ENCODE measurements at places on chromosomes 3 and 15. TPM values are rescaled to one million over a fixed set of nuclear protein-coding genes. Genes with fewer than 3 reads are reported as not detected.
A peak's percentile ranks its signal among the peaks of the same experiment; 100 is the strongest.

Gene RASGRF1
- total RNA-seq = 0.29 TPM

- H3K4me1 ChIP-seq = no peaks in the 10 kb centered on the region
- no peaks in the 10 kb centered on the region for H3K36me3 ChIP-seq
- H3K27ac ChIP-seq = no peak overlapping the region
- no peaks in the 10 kb centered on the region for H3K27me3 ChIP-seq
- H3K4me3 ChIP-seq = no peak overlapping the region
Measured at GRCh38 chr15:81930582-81931369, 115.0 kb downstream of the MEX3B start.

GRCh38 chr3:13220991-13221390 is 147.8 kb upstream of the IQSEC1 start:
- no peaks in the 10 kb centered on the region for H3K27me3 ChIP-seq
- H3K27ac ChIP-seq = no peak overlapping the region
- DNase-seq = no peak
- peaks cover 12% of the 10 kb centered on the region for H3K4me1 ChIP-seq
- H3K4me3 ChIP-seq = no peak overlapping the region

- H3K4me1 ChIP-seq = no peaks in the 10 kb centered on the region
- no peak overlapping the region for H3K27ac ChIP-seq
- H3K36me3 ChIP-seq = no peaks in the 10 kb centered on the region
- DNase-seq = peak; percentile 69
Measured at GRCh38 chr3:37779289-37780152, 82.2 kb upstream of the CTDSPL start.

DNA sequence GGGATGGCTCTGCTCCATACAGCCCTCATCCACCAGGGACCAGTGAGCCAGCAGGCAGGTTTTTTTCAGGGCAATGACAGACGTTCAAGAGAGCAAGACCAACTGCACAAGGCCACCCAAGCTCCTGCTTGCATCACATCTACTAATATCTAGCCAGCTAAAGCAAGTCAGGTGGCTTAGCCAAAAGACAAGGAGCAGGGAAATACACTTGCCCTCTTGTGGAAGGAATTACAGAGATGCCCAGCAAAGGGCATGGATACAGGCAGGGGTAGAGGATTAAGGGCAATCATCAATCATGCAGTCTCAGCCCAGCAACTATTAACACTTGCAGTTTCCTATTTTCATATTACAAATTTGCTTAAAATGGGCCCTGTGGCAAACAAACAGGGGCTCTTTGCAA is 81.5 kb upstream of the NTRK3 start:
- DNase-seq = no peak
- no peak overlapping the region for H3K27ac ChIP-seq
- no peaks in the 10 kb centered on the region for H3K36me3 ChIP-seq

- H3K27ac ChIP-seq = peak overlapping the region; percentile 94
- peaks cover 6% of the 10 kb centered on the region for H3K4me1 ChIP-seq
- DNase-seq = no peak
- no peaks in the 10 kb centered on the region for H3K27me3 ChIP-seq
- H3K4me3 ChIP-seq = peak overlapping the region; percentile 81
- peaks cover 13% of the 10 kb centered on the region for H3K36me3 ChIP-seq
Measured at GRCh38 chr15:67838789-67839332, 984 bp downstream of the RNU6-1 start.

GRCh38 chr3:48655606-48656005 is 7.1 kb downstream of the CELSR3 start:
- no peak overlapping the region for H3K27ac ChIP-seq
- DNase-seq = no peak
- H3K4me1 ChIP-seq = peaks cover 5% of the 10 kb centered on the region
- H3K4me3 ChIP-seq = no peak overlapping the region
- H3K27me3 ChIP-seq = no peaks in the 10 kb centered on the region

All from MCF 10A (cell line).